ENCODE measurements at places on chromosomes 16 and 17. TPM values are rescaled to one million over a fixed set of nuclear protein-coding genes. Genes with fewer than 3 reads are reported as not detected.

Gene NUTF2
- polyA plus RNA-seq = 287 TPM

Gene KRTAP2-1
- polyA plus RNA-seq = not detected

Gene PSME3
- 214 TPM for polyA plus RNA-seq

Gene SAMD14
- polyA plus RNA-seq = 0.74 TPM

Gene FOXC2
- polyA plus RNA-seq = 0.46 TPM

Gene CSH1
- not detected for polyA plus RNA-seq

Gene WNK4
- polyA plus RNA-seq = 1.3 TPM

Gene STX1B
- polyA plus RNA-seq = 2.4 TPM

Gene PLLP
- 1.9 TPM for polyA plus RNA-seq

Gene FOXF1
- not detected for polyA plus RNA-seq

Gene ALDH3A1
- 959 TPM for polyA plus RNA-seq

Gene ZSWIM7
- 62.9 TPM for polyA plus RNA-seq

Gene ARL17A
- 10.0 TPM for polyA plus RNA-seq

Gene ZNF174
- polyA plus RNA-seq = 10.4 TPM

Gene JPH3
- 1.6 TPM for polyA plus RNA-seq

Gene KRTAP17-1
- polyA plus RNA-seq = not detected

Gene C17orf78
- polyA plus RNA-seq = not detected

Gene NPIPB2
- 2.7 TPM for polyA plus RNA-seq

Gene SAT2
- 59.8 TPM for polyA plus RNA-seq

Gene SDK2
- polyA plus RNA-seq = 0.36 TPM

Gene SLC5A11
- polyA plus RNA-seq = 0.30 TPM

Gene KRT27
- not detected for polyA plus RNA-seq

Gene CACNA1G
- polyA plus RNA-seq = 9.0 TPM

Gene EME1
- 21.9 TPM for polyA plus RNA-seq

Gene CDRT4
- 0.76 TPM for polyA plus RNA-seq

Gene KRT31
- polyA plus RNA-seq = not detected

Gene LRRC75A
- 0.54 TPM for polyA plus RNA-seq

Gene GPS2
- polyA plus RNA-seq = 158 TPM

Gene ADGRG3
- 0.17 TPM for polyA plus RNA-seq

Gene ATP2C2
- 0.29 TPM for polyA plus RNA-seq

Gene TPSG1
- polyA plus RNA-seq = not detected

Gene CCL7
- polyA plus RNA-seq = 0.17 TPM

Gene CDH1
- polyA plus RNA-seq = 7.2 TPM

Gene ADAM11
- 2.1 TPM for polyA plus RNA-seq

Gene SEPTIN12
- not detected for polyA plus RNA-seq

Gene NXPH3
- polyA plus RNA-seq = 0.20 TPM

Gene SLC25A10
- 43.4 TPM for polyA plus RNA-seq

Gene CCL1
- polyA plus RNA-seq = not detected

All from A549 (cell line).